ENCODE measurements at places on chromosomes 7 and 10.

DNA sequence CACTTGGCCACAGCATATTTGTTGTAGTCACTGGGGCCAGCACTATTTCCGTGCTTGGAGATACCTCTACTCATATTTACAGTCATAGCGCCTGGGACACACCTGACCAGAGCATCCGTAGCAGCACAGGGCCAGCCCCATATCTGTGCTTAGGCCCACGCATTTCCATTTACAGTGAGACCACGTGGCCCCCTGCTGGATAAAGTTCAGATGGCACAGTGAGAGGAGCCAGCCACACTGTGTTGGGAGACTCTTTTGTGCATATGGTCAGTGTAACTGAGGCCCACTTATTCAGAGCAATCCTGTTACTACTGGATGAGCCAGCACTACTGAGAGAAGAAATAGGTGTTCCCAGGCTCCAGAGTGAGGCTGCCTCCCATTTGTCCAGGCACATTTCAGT lies 455.3 kb downstream of the REEP3 start:
- peak; percentile 60 for DNase-seq

DNA sequence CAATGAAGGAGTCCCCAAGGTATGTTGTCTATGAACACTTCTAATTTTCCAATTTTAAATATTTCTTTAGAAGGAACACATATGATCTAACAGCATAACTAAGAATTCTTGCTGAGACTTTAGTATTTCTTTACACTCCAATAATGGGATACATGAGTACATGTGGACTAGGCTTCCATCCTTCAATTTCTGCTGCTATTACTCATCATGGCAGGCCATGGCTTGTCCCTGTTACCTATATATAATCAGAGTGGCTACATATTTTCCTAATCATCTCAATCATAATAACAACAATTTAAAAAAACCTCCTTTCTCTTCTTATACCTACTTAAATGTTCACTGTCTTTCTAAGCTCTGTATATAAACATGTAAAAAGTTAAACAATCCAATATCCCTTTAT lies 60.3 kb upstream of the TAC1 start:
- no peak for DNase-seq

- no peak for DNase-seq
Measured at GRCh38 chr10:36624551-36625100, 500.8 kb upstream of the ANKRD30A start.

DNA sequence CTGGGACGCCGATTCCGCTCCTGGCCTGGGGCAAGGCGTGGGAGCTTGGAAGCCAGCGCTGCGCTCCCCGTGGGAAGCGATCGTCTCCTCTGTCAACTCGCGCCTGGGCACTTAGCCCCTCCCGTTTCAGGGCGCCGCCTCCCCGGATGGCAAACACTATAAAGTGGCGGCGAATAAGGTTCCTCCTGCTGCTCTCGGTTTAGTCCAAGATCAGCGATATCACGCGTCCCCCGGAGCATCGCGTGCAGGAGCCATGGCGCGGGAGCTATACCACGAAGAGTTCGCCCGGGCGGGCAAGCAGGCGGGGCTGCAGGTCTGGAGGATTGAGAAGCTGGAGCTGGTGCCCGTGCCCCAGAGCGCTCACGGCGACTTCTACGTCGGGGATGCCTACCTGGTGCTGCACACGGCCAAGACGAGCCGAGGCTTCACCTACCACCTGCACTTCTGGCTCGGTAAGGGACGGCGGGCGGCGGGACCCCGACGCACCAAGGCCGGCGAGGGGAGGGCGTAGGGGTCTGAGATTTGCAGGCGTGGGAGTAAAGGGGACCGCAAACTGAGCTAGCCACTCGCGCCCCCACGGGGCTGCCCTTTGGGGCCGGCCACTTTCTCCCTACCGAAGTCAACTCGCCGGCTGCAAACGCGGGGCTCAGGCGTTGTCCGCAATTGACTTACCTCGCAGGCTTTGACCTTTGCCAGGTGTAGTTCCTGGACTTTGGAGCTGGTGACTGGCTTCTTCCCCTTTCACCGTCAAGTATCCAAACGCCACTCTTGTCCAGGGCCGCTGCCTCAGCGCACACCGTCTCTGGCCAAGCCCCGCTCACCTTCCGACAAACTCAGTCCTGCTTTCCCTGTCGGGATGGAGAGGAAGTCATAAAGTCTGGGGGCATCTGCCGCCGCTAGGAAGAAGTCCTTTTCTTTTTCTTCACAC lies at the start of gene SCIN:
Gene SCIN, plus strand, starts transcription at position 187 of the 928 bp plus-strand sequence. Its CDS starts 67 bp downstream, at position 254.
- DNase-seq: peak; percentile 72

GRCh38 chr10:26491276-26491675 lies 53.1 kb downstream of the APBB1IP start:
- DNase-seq: no peak

DNA sequence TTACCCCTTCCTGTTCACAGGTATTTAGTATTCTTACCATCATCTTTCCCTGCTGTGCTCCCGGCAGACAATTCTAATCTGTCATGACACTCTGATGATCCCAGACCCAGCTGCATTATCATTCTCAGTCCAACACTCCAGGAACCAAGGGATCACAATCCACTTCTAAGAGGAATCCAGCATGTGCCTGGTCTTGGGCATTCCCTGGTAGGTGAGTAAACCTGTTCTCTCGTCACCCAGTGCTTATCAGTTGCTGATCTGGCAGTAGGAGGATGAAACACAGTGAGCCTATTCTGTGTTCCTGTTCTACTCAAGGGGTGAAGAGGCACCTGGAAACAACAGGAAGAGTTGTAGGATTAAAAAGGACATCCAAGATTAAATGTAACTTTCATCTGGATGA lies 1.3 kb upstream of the DMBT1 start:
- DNase-seq: no peak

GRCh38 chr10:30270247-30270646 lies 78.8 kb downstream of the MTPAP start:
- DNase-seq: no peak

- DNase-seq: peak; percentile 92
Measured at GRCh38 chr10:47340608-47341170, 7.5 kb upstream of the RBP3 start.

- DNase-seq: no peak
Measured at GRCh38 chr7:32070051-32070405, 179 bp downstream of the PDE1C start.

DNA sequence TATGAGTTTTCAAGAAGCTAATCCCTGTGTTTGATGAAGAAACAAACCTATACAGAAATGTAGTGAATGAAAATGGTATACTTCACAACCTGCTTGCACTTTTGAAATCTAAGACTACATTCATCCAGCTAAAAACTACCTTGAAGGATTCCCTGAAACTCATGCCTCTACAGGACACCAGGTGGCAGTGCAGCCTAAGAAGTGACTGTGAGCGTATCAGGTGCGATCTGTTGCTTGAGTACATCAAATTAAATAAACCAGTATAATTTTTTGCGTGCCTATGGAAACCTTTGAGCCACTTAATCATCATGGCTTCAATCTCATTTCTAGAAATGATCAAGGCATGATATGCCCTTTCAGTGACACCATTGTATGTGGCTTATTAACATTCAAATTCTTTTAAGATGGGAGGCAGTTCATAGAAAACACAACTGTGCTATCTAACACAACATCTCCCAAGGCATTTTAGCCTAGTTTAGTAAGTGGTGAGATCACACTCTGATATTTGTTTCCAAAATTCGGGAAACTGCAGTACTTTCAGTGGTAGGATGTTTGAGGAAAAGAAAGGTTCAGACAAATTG lies 57.4 kb downstream of the PPP1R17 start:
- peak; percentile 43 for DNase-seq

GRCh38 chr7:101973130-101973529 lies 155.7 kb downstream of the CUX1 start:
- DNase-seq: peak; percentile 12

GRCh38 chr7:51619880-51620279 lies 303.3 kb upstream of the COBL start:
- no peak for DNase-seq

GRCh38 chr7:139775829-139776266 lies 1.9 kb downstream of the HIPK2 start:
- peak; percentile 69 for DNase-seq

GRCh38 chr10:93503075-93503474 lies 6.7 kb downstream of the CEP55 start:
- DNase-seq: no peak

- no peak for DNase-seq
Measured at GRCh38 chr10:6232846-6233724, 30.4 kb downstream of the PFKFB3 start.

- DNase-seq: no peak
Measured at GRCh38 chr7:10780400-10780747, 193.3 kb upstream of the PHF14 start.

DNA sequence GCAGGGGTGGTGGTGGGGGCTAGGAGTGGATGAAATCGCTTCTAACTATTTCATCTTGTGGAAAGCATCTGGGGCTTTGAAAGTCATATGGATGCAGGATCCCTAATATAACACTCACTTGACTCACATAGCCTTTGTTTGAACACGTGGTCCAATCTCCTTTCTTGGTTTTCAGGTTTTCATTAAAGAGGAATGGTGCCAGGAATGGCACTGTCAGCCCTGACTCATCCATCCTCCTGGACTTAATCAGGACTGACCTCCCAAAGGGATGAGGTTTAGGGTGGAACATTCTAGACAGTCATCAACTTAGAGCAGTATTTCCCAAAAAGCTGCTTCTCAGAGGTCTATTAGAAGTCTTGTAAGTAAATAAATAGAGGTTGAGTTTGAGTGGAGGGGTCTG lies 162.0 kb upstream of the PLXNA4 start:
- no peak for DNase-seq

- no peak for DNase-seq
Measured at GRCh38 chr7:146370171-146370570, 253.6 kb downstream of the CNTNAP2 start.

DNA sequence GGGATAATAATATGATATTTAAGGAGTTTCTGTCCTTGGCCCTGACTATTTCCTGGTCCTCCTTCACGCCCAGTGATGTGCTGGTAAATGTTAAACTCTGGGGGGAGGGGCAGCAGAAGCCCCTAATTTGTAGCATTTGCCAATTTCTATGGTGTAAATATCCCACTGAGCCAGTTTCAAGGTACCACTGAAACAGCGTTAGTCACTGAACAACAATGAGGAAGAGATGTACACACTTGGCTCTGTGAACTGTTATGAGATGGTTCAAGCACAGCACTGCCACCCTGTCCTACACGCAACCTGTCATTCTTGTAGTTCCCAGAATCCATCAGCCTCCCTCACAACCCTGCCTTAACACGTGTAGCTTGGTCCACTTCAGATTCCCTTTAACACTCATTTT lies 39.8 kb downstream of the MET start:
- DNase-seq: no peak

GRCh38 chr10:88879534-88880281 lies at the start of gene STAMBPL1:
STAMBPL1 (plus strand) TSS chr10:88880245; CDS start chr10:88901709, 21,464 bp downstream.
- DNase-seq: peak; percentile 7

DNA sequence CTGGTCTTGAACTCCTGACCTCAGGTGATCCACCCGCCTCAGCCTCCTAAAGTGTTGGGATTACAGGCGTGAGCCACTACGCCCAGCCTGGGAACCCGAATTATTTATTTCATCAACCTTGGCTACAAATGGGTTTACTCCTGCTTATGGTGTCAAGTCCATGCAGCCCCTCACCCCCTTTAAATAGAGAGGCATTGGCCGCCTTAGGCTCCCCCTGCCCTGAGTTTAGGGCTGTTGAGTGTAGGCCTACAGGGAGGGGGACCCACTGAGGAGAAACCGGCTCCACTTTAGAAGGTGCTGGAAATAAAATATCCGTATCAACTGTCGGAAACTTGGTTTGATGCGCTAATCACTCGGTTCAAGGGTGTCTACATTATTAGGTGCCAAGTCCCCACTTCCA lies 8.7 kb upstream of the SP8 start:
- peak; percentile 35 for DNase-seq

- no peak for DNase-seq
Measured at GRCh38 chr7:27520815-27521790, 141.6 kb downstream of the HIBADH start.

DNA sequence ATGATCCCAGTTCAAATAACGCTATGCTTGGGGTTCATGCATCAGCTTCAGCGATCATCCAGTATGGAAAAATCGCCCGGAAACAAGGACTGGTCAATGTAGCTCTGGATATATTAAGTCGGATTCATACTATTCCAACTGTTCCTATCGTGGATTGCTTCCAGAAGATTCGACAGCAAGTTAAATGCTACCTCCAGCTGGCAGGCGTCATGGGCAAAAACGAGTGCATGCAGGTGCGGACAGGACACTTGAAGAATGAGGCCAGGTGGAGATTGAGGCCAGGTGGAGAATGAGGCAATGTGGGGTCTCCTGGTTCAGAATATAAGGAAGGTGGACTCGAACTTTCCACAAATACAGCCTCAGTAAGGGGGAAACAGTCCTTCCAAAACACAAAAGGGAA lies 105.8 kb downstream of the TRRAP start:
- DNase-seq: no peak

Data from H7 (cell line).